ENCODE measurements at places on chromosomes 4 and X.

GRCh38 chrX:79368441-79368840 lies 1.3 kb upstream of the ITM2A start:
- DNase-seq, result no peak

DNA sequence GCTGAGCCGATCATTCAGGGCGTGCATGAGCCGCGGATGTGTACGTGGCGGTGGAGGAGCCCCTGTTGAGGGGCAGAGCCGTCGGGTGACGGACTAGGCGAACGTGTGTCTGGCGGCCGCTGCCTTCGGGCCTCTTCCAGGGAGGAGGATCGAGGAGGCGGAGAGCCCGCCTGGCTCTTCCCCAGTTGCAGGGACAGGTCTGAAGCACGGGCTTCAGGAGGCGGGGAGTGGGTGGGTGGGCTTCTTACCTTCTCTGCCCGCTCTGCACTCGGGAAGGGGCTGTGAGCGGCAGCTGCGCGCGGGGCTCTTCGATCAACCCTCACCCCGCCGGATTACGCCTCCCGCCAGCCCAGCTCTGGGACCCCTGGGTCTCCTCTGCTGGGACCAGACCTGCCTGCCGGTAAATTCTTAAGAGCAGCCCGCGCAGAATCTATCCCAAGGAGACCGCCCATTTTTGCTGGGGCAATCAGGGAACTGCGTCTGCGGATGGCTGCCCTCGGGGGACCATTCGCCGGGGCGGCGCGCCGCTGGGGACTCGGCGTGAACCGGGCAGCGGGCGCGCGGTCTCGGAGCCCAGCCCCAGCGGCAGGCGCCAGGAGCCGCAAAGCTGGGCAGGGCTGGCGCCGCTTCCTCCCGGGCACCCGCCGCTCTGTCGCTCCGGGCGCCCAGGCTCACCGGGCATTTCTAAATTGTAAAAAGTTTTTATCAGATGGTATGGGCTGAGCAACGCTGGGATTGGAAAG lies 4.9 kb downstream of the PLAC8 start:
- no peak for DNase-seq

DNA sequence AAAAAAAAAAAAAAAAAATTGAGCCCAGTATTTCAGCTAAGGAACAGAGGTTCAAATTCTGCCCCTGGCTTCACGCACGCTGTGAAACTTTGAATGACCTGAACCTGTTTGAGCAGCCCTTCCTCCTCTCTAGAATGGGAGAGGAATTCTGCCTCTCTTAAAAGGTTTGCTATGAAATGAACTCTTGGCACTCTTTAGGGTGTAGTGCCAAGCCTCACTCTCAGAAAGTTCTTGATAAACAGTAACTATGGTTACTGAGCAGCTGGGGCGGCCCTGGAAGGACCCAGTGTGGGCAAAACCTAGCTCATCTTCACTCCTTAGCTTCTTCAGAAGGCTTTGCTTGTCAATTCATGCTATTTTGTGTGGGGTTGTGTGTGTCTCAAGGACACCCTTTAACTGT lies 73.7 kb downstream of the GEMIN8 start:
- DNase-seq, result no peak

DNA sequence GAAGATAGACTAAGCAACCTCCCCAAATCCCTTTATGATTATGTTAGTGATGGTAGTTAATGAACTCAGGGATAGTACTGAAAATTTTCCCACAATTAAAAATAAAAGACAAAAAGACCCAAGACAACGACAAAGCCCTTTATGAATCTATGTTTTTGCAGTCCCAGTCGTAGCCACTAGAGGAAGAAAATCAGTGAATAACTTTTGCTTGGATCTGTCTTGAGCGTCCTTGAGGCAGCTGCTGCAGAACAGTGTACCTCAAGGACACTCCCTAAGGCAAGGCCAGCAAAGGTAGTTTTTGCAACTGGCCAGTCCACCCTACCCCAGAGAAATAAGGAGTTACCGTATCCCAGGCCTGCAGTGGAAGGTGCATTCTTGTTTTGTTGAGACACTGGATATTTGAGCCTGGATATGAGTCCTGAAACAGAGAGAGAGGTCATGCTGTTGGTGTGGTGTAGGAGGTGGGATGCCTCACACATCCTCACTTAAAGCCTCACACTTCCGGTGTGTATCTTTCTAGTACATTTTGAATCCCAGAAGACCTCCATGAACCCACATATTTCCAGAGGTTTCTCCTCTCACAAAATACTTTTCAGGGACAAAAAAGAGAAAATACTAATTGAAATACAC lies 8.7 kb upstream of the TIMM8A start:
- no peak for DNase-seq

DNA sequence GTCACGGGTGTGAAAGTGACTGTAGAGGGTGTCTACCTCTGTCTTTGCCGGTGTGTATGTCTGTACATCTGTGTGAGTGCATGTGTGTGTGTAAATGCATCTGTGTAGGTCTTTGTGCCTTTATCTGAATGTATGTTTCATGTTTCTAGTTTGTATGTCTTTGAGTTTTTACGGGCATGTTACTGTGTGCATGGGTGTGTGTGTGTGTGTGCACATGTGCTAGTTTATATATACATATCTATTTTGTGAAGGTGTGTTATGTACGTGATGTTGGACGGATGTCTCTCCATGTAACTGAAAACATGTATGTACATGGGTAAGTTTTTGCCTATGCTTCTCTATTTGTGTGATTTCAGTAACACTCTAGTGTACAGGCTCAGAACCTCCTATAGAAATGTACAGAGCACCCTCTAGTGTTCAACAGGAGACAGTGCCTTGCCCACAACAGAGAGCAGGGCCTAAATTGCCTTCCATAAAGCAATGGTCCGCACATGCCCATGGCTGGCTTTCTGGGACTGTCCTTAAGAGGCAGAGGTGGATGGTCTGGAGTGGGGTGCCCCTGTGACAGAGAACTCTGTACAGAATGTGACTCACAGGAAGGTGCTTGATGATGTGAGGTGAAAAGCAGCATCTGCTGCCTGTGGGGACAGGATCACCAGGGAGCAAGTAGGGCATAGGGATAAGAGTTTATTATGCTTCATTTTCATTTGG lies 343.5 kb downstream of the RAPGEF2 start:
- DNase-seq, result no peak

DNA sequence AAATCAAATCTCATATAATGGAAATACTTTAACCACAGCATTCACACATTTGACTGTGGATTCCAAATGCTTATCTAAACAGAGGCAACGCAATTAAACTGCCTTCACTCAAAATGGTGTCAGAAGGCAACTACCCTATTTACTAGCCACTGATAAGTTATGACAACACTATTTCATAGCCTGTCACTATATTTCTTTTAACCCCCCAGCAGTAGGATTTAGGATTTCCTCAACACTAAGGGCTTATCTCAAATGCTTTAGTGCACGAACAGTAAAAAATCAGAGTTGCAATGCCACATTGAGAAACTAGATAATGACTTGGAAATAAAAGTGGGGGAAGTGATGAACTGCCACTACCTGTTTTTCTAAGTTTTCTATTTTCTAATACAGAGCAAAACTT lies 66.7 kb downstream of the DHX15 start:
- no peak for DNase-seq
